Activated naive CD4-positive, alpha-beta T cell treated with anti-CD3 and anti-CD28 coated beads for 36 hours (primary cell): ENCODE measurements at places on chromosomes 4 and X. TPM values are rescaled to one million over a fixed set of nuclear protein-coding genes. Genes with fewer than 3 reads are reported as not detected.

DNA sequence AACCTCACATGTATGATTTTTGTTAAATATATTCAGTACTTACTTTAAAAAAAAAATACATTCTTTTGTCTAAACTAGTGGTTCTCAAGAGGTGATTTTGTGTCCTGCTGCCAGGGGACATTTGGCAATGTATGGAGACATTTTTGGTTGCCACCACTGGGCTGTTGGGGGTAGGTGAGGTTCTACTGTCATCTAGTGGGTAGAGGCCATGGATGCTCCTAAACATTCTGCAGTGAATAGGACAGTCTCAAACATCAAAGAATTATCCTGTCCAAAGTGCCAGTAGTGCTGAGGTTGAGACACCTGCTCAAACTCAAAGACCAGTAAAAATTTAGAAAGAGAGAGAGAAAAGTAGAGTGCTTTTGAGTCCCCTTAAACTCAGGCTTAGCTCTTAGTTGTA lies 32.9 kb upstream of the PGM2 start:
- H3K27ac ChIP-seq = no peak overlapping the region
- no peaks in the 10 kb centered on the region for H3K36me3 ChIP-seq
- H3K27me3 ChIP-seq = no peaks in the 10 kb centered on the region
- no peaks in the 10 kb centered on the region for H3K4me1 ChIP-seq
- DNase-seq = peak; percentile 22
- no peak overlapping the region for H3K4me3 ChIP-seq

Gene RASL11B
- 0.24 TPM for total RNA-seq

Gene RHOXF2B
- not detected for total RNA-seq

DNA sequence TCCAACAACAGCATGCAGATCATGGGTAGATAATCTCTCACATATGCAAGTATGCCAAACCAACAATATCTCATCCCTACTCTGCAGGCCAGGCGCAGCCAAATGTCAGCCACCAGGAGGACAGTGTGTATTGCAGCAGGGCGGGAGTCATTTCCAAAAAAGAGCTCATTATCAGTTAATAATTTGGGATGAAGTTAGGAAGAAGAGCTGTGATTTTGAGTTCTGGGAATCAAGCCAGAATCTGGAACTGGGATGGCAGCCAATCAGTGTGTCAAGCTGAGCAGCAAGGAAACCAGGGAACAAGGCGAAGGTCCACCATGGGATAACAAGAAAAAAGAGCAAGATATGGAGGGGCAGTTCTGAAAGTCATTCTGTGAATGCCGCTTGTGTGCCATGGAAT lies 88.2 kb upstream of the CAMK2D start:
- peaks cover 3% of the 10 kb centered on the region for H3K4me1 ChIP-seq
- no peak overlapping the region for H3K4me3 ChIP-seq
- no peak overlapping the region for H3K27ac ChIP-seq
- no peaks in the 10 kb centered on the region for H3K36me3 ChIP-seq

Gene MSANTD1
- 0.49 TPM for total RNA-seq

GRCh38 chrX:9433596-9433995 lies 31.3 kb upstream of the TBL1X start:
- no peaks in the 10 kb centered on the region for H3K27me3 ChIP-seq
- no peak overlapping the region for H3K4me3 ChIP-seq
- no peak for DNase-seq
- no peak overlapping the region for H3K27ac ChIP-seq
- no peaks in the 10 kb centered on the region for H3K4me1 ChIP-seq

Gene MRFAP1
- 150 TPM for total RNA-seq

GRCh38 chrX:130878350-130879341 lies 24.4 kb downstream of the ENOX2 start:
- no peaks in the 10 kb centered on the region for H3K27me3 ChIP-seq
- no peak for DNase-seq
- no peak overlapping the region for H3K27ac ChIP-seq

DNA sequence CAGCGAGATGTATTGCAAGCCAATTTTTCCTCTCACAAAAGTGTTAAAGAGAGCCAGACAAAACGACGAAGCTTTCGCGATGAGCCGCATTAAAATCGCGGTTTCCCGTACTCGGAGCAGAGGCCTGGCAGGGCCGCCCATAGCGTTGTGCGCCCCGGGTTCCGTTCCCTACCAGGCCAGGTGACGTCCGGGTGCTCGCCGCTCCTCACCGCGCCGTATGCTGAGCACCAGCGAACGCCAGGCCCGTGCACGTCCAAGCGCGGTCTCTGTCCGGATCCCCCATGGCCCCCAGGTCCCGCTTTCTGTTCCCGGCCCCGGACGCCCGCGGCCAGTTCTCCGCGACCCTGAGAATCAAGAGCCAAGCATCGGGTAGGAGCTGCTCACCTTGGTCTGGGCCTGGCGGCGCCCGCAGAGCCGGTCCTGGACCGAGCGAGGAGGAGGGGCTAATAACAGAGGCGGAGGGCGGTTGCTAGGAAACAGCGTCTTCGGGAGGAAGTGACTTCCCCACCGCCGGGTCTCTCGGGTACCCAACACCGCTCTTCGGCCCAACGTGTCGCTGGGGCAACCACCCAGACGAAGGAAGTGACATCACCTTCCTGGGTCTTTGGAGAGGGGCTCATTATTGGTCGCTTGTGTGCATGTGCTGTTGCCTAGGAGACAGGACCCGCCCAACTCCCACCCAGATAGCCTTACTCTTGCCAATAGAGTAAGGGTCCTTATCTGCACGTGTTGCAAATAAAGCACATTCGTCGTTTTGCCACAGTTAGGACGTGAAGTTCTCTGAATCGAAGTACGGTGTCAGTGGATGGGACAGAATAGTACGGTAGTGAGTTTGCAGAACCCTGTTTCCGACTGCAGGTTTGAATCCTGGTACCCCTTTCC lies at the start of gene MAP9:
Gene MAP9 (minus strand): TSS at position 579 of the 882 bp plus-strand sequence. CDS start 1,115 bp downstream, outside the sequence.
- no peaks in the 10 kb centered on the region for H3K27me3 ChIP-seq
- H3K4me3 ChIP-seq = peak within 1 kb of the TSS; percentile 81
- peaks cover 3% of the 10 kb centered on the region for H3K36me3 ChIP-seq
- peaks cover 11% of the 10 kb centered on the region for H3K4me1 ChIP-seq
- peak within 1 kb of the TSS; percentile 78 for H3K27ac ChIP-seq
- peak; percentile 91 for DNase-seq

GRCh38 chr4:186918466-186918865 lies 194.8 kb upstream of the FAT1 start:
- no peak for DNase-seq
- no peaks in the 10 kb centered on the region for H3K27me3 ChIP-seq
- H3K27ac ChIP-seq = no peak overlapping the region
- no peaks in the 10 kb centered on the region for H3K4me1 ChIP-seq
- H3K4me3 ChIP-seq = no peak overlapping the region

DNA sequence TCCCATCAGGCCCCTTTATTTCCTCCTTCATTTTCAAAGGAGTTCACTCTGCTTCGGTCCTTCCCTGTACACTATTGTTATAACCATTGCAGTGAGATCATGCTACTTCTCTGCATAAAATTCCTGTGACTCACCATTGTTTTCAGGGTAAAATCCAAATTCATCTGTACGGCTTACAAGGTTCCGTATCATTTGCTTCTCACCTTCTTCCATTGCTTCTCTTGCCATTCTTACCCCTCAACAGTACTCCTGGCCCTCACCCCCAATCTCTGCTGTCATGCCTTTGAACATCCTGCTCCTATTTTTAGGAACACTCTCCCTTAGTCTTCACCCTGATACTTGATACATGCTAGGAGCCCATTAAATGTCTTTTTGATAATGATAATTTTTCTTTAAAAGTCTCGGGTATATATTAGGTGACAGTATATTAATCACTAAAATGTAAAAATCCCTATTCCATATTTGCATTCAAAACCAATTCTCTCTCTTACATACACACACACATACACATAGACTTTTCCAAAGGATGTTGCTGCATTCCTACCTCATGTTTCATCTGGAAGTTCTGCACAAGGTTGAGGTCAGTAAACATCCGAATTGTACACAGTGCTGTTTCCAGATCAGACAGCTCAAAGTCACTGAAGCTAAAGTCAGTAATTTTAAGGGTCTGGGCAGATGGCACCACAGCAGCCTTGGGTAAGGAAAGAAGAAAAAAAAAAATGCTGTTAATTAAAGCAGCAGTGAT lies 103.4 kb downstream of the PDE5A start:
- H3K36me3 ChIP-seq = peaks cover 13% of the 10 kb centered on the region
- no peaks in the 10 kb centered on the region for H3K27me3 ChIP-seq
- no peak overlapping the region for H3K27ac ChIP-seq

- H3K27me3 ChIP-seq = no peaks in the 10 kb centered on the region
- no peaks in the 10 kb centered on the region for H3K36me3 ChIP-seq
- no peak for DNase-seq
- no peak overlapping the region for H3K27ac ChIP-seq
- no peaks in the 10 kb centered on the region for H3K4me1 ChIP-seq
Observed at GRCh38 chr4:186808630-186809018, 85.0 kb upstream of the FAT1 start.

- no peak overlapping the region for H3K4me3 ChIP-seq
- no peak overlapping the region for H3K27ac ChIP-seq
- DNase-seq = no peak
- peaks cover 5% of the 10 kb centered on the region for H3K4me1 ChIP-seq
- no peaks in the 10 kb centered on the region for H3K36me3 ChIP-seq
Observed at GRCh38 chrX:30278365-30278764, 30.8 kb downstream of the NR0B1 start.

- H3K27me3 ChIP-seq = peaks cover 5% of the 10 kb centered on the region
- no peaks in the 10 kb centered on the region for H3K36me3 ChIP-seq
- DNase-seq = no peak
- H3K4me1 ChIP-seq = no peaks in the 10 kb centered on the region
- no peak overlapping the region for H3K4me3 ChIP-seq
Observed at GRCh38 chr4:148883435-148883834, 441.2 kb upstream of the NR3C2 start.

DNA sequence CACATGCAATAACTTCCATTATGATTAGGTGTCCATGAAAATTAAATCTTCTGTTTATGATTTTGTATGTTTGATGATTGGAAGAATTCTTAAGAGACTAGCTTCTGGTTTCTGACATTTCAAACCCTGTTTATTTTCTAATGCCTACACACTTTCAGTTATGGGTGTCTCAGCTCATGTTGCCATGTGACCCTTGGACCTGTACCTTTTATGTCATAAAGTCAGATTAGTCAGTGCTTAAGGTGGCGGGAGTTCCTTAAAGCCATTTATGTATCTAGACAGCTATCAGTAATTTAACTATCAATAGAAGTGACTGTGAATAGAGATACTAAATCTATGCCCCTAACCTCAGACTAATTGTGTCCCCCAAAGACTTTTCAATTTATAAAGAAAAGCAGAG lies 155.6 kb downstream of the GBA3 start:
- no peak overlapping the region for H3K27ac ChIP-seq
- H3K36me3 ChIP-seq = no peaks in the 10 kb centered on the region

Gene IL21
- 49.9 TPM for total RNA-seq

- H3K27ac ChIP-seq = no peak overlapping the region
- no peaks in the 10 kb centered on the region for H3K27me3 ChIP-seq
- no peak for DNase-seq
Observed at GRCh38 chr4:149718500-149718899, 97.1 kb downstream of the IQCM start.

GRCh38 chr4:1246901-1247863 lies 1.7 kb downstream of the CTBP1 start:
- no peaks in the 10 kb centered on the region for H3K27me3 ChIP-seq
- H3K4me3 ChIP-seq = peak overlapping the region; percentile 79
- peaks cover 69% of the 10 kb centered on the region for H3K4me1 ChIP-seq
- H3K27ac ChIP-seq = peak overlapping the region; percentile 85
- DNase-seq = peak; percentile 55

DNA sequence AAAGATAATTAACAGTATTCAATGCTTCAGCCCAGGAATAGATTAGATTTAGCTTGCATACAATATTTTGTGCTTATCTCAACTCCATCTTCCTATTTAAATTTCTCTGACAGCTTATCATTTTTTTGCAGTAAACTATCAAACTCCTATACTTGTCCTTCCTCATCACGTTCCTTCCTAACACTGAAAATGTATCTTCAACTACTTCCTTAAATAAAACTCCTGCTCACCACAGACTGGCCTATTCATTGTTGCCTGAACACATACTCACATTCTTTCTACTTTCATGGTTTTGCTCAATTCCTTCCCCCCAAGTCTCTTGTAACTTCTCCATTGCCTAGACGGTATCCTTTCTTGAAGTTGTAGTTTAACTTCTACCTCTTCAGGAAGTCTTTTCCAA lies 28.5 kb upstream of the PTPN13 start:
- no peaks in the 10 kb centered on the region for H3K36me3 ChIP-seq
- H3K4me1 ChIP-seq = no peaks in the 10 kb centered on the region
- DNase-seq = no peak
- no peak overlapping the region for H3K4me3 ChIP-seq

GRCh38 chrX:118503260-118504041 lies 7.8 kb downstream of the DOCK11 start:
- H3K4me3 ChIP-seq = peak overlapping the region; percentile 67
- peaks cover 57% of the 10 kb centered on the region for H3K4me1 ChIP-seq
- peak; percentile 14 for DNase-seq
- H3K27me3 ChIP-seq = no peaks in the 10 kb centered on the region
- H3K36me3 ChIP-seq = peaks cover 1% of the 10 kb centered on the region
- peak overlapping the region; percentile 96 for H3K27ac ChIP-seq

DNA sequence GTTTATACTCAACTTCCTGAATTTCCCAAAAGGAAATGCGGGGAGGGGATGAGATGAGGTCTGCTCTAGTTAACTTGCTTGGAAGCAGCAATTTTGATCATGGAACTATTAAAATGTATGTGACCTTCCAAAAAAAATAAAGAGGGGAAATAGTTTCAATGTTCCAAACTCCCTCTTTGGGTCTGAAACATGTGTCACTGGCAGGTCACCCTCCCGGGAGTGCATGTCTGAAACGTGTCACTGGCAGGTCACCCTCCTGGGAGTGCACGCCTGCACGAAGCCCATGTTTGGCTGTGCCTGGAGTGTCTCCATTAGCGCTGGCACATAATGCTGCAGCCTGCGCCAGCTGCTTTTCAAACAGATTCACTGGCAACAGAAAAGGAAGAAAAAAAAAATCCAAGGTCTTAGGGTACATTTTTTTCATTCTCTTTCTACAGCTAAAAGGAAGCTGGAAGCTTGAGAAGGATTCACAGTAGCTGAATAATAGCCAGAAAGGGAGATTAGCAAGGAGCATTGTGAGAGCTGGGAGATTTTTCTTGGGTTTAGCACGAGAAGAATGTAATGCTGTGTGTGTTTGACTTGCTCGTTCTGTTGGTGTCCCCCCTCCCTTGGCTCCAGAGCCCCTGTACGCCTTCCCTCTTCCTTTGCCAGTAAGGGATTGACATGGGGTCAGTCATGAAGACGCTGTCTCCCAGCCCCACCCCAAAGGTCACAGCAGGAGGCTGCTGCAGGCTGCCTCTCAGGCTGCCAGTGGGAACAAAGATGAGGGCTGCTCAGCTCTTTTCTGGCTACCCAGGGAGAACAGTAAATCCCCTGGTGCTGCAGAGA lies 39.2 kb upstream of the TLR3 start:
- no peak for DNase-seq
- no peak overlapping the region for H3K4me3 ChIP-seq
- H3K36me3 ChIP-seq = no peaks in the 10 kb centered on the region
- H3K27ac ChIP-seq = no peak overlapping the region
- peaks cover 30% of the 10 kb centered on the region for H3K27me3 ChIP-seq
- H3K4me1 ChIP-seq = no peaks in the 10 kb centered on the region

Gene PABPC1L2B
- total RNA-seq = not detected

Gene SUPT20HL2
- total RNA-seq = not detected

GRCh38 chr4:173328236-173328901 lies 5.8 kb downstream of the HMGB2 start:
- H3K4me1 ChIP-seq = peaks cover 13% of the 10 kb centered on the region
- H3K27ac ChIP-seq = no peak overlapping the region
- no peak for DNase-seq
- H3K36me3 ChIP-seq = peaks cover 38% of the 10 kb centered on the region
- no peaks in the 10 kb centered on the region for H3K27me3 ChIP-seq
